ENCODE measurements at places on chromosomes 6 and 20.

- no peak for DNase-seq
Observed at GRCh38 chr20:51463560-51463959, 79.0 kb downstream of the NFATC2 start.

DNA sequence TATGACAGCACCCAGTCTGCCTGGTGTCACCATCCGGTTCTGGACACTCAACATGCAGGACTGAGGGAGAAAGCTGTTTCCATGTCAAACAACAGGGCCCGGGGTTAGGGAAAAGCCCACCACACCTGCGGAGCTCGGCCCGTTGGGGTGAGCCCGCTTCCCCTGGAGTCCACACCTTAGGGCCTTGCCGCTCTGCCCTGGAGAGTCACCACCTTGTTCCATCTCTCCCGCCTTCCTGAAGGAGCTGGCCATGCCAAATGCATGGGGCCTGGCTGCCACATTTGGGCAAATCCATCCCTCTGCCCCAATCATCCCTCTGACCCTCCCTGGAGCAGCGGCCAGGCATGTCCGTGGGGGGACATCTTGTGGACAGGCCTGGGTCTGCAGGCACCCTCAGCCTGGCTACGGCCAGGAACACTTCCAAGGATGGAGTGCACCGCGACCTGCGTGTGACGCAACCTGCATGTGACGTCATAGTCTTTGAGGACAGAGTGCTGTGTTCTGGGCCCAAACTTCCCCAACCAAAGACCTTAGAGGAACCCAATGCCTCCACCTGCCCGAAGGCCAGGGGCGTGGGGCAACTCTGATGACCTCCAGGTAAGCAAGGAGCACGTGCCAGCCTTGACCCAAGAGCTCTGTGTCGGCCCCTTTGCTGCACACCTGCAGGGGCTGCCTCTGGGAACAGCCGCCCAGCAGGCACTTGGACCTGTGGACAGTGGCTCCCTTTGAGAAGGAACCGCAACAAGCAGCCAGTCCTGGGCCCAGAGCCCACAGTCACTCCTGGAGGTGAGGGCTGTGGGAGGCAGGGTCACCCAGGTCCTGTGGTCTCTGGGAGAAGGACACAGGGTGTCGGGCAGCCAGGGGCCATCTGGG, 1.7 kb downstream of the CABLES2 start:
- DNase-seq, result no peak

DNA sequence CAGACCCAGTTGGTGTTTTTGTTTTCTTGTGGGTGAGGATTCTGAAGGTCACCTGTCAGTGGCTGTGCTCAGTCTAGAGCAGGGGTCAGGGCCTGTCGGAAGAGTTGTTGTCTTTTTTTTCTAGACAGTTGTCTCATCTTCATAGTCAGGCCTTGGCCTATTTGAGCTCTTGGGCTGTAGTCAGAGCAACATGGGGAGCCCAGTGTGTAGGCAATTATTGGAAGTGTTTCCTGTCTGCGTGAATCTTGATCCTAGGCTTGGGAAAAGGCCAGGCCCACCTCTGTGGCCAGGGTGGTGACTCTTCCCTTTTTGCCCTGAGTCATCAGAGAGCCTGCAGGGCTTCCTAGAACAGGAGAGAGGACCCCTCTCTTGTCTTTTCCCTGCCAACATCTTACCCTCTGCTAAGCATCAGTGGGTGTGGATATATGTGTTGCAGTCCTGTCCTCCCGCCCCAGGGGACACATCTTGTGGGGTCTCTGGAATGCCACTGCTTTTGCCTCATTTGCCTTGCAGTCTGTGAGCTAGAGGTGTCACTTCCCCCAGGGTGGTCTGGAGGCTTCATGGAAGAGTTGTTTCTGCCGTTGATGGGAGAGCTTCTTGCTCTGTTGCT, 11.4 kb downstream of the TJAP1 start:
- no peak for DNase-seq

DNA sequence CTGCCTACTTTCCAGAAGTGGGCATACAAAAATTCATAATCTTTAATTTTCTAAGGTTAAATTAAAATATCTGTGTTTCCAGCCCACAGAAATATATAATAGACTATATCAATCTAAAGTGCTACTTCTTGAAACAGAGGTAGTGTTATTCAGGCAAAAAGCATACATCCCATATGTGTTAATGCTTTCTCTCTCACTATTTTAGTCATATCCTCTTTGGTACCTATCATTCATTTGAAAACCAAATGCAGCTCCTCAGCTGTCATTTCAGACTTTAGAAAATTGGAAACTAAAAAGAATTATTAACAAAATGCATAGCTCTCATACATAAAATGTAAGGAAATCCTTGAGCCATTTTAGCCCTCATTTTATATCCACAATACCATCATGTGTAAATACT, 925 bp downstream of the FHL5 start:
- no peak for DNase-seq

GRCh38 chr20:46139266-46139889, 21.3 kb downstream of the CD40 start:
- no peak for DNase-seq

DNA sequence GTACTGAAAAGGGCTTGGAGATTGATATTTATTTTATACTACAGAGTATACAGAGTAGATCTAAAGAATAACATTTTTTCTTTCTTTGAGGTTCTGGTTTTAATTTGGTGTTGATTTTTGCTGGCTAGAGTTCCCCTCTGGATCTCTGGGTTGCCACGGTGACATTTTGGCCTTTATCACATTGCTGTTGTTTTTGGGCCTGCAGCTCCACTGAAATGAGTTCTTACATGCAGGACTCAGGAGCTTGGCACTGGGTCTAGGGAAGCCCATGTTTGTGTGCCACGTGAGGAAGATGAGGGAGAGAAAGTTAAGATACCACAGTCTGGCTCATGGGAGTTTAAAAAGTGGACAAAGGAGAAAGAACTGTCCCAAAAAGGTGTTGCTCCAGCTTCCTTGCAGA, 7.4 kb upstream of the TFAP2C start:
- DNase-seq, result no peak

All from stimulated activated naive CD8-positive, alpha-beta T cell treated with anti-CD3 and anti-CD28 coated beads, Interleukin-15, Interleukin-2, amounts not matched to agents 100 U/mL and 50 U/mL, for 24 hours (primary cell).